ENCODE measurements at places on chromosomes 3 and 15.

DNA sequence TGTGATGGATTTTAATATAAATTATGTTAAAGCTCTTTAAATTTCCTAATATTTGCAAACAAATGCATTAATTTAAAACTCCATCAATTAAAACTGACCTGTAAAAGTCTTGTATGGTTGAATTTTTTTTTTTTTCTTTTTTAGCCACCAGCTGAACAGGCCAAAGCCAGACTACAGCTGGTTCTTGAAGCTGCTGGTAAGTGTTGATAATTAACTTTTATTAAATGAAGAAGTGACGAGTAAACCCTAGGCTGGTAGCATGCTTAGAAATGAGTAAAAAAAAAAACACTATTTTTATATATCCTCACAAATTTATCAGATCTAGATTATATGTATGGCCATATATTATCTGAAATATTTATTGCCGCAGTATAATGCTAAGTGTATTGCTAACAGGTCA is 216.3 kb upstream of the MLF1 start:
- DNase-seq = no peak

- no peak for DNase-seq
Measured at GRCh38 chr3:29176501-29176900, 104.4 kb upstream of the RBMS3 start.

DNA sequence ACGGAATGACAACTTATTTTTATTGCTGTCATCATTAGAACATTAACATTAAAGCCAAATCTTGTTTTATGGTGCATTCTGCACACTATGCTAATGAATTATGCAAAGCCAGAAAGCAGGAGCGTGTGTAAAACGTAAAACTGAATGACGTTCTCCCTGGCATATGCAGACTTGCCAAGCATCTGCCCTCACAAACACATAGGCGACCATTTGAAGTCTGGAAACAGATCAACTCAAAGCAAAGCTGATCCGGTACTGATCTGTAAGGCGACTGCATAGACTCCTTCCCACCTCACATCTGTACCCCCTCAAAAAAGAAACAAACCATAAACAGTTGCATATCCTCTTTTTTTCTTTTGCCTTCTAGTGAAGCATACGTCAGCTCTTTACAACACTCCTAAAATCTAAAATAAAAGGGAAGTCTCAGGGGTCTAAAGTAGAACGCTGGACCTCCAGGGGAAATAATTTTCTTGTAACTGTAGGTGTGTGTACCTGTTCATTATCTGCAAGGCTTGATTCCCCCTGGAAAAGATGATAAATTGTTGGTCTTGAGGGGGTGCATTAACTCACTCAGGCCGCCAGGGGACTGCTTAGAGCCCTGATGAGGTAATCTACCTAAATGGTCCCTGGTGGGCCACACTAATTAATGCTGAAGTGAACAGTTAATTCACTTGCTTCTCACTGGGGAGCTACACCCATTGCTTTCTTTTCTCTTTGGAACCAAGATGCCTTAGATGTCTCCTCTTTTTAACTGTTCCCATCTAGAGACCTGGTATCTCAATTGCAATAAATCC is 231.4 kb downstream of the CDIN1 start:
- no peak for DNase-seq

DNA sequence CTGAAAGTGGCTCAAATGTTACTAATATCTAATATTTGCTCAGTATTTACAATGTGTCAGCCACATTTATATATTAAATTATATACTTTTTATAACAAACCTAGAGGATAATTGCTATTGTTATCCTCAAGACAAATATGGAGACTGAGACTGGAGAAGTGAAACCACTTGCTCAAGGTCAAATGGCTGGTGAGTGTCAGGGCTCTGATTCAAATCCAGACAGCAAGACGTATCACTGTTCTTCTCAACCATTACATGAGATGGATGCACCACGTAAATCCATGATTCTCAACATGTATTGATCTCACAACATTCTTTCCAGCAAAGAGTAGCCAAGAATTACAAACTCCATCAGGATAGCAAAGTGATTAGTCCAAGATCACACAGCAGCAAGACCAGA is 53.8 kb upstream of the CPB1 start:
- DNase-seq = no peak

- DNase-seq = no peak
Measured at GRCh38 chr3:140441006-140441405, 236.9 kb upstream of the TRIM42 start.
